ENCODE measurements at places on chromosomes 3 and 15. TPM values are rescaled to one million over a fixed set of nuclear protein-coding genes. Genes with fewer than 3 reads are reported as not detected.

TRH gene
- not detected for total RNA-seq

NME9 gene
- total RNA-seq, result not detected

CFAP161 gene
- total RNA-seq, result not detected

NOX5 gene
- total RNA-seq, result not detected

SENP8 gene
- total RNA-seq, result 2.0 TPM

GOLGA6B gene
- total RNA-seq, result not detected

PGBD4 gene
- total RNA-seq, result 0.67 TPM

SLCO2A1 gene
- total RNA-seq, result 3.0 TPM

CTXN2 gene
- total RNA-seq, result not detected

CACNA1D gene
- under 0.01 TPM for total RNA-seq

OR5K2 gene
- total RNA-seq, result not detected

UQCC5 gene
- 1.2 TPM for total RNA-seq

SLC12A1 gene
- total RNA-seq, result not detected

GJD2 gene
- not detected for total RNA-seq

C3orf52 gene
- 1.6 TPM for total RNA-seq
